ENCODE measurements at places on chromosomes 6 and 20.

DNA sequence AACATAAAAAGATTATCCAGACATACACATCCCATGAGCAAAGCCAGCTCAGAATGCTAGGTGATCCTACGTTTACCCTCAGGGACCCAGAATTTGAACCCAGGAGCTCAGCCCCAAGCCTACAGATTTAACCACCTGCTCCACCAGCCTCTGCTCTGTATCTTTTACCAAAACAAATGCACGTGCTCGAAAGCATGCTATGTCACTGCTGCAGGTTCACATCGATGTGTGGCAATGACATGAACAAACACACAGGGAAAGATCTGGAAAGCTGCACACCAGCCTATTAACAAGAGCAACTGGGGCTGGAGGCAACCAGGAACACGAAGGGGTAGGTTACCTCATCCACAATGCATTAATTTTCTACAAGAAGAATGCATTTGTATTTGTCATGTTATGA, 32.1 kb downstream of the PREX1 start:
- no peak for DNase-seq

GRCh38 chr20:35151736-35152135, 4.6 kb upstream of the EDEM2 start:
- no peak for DNase-seq

- no peak for DNase-seq
Measured at GRCh38 chr6:10441004-10441654, 26.3 kb upstream of the TFAP2A start.

- no peak for DNase-seq
Measured at GRCh38 chr20:46359233-46359751, 47.1 kb downstream of the ELMO2 start.

GRCh38 chr6:15658181-15658744, 4.6 kb downstream of the DTNBP1 start:
- DNase-seq, result no peak

DNA sequence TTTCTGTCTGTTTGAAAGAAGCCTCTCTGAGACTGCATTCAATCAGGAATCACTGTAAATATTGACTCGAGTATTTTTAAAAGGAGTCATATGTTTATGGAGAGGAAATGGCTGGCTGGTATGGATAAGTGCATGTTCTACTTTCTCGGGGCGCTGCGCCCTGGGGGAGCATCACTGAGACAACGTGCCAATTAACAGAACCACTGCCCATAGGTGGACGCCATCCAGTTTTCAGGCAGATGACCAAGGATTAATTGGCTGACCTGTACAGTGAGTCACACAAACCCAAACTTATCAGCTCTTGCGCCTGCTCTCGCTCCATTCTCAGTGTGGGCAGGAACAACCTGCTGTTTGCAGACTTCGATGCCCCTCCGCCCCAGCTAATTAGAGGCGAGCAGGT, 571.2 kb downstream of the QKI start:
- DNase-seq, result no peak

GRCh38 chr6:148885136-148885865, 138.5 kb downstream of the UST start:
- no peak for DNase-seq

GRCh38 chr6:127343809-127344659, 625 bp upstream of the ECHDC1 start:
- no peak for DNase-seq

- no peak for DNase-seq
Measured at GRCh38 chr6:83958241-83958685, 75.3 kb upstream of the MRAP2 start.

GRCh38 chr6:33971580-33971979, 167.8 kb upstream of the MLN start:
- no peak for DNase-seq

DNA sequence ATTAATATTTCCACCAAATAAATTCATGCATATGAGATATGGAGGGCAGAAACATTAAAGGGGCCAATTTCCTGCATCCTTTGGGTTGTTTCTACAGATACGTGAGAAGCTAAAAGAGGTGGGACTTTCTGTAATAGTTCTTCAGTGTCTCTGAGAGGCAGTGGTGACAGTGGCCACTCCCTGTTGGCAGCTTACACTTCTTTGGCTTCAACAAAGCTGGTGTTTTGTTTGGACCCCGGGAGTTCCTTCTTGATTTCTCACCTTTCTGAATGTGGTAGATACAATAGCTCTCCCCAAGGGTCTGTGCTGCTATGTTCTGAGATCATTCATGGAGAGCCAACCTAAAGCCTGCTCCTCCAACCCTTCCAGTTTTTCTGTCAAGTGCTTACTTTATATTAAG, 7.8 kb downstream of the PLCB1 start:
- no peak for DNase-seq

DNA sequence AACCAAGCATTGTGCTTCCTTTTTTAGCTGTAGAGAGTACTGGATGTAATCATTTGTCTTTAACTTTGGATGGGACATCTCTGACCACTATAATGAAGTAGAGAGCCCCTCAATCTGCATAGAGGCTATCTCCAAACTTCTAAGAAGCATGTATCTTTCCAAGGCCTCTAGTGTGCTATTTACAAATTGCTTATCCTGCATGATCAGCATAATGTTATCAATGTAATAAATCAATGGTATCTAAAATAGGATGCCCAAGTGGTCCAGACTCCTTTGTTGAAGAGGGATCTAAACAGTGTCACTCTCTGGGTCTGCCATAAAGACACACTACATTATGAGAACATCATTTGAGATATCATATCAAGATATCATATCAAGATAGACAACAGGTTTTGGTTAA, 6.7 kb downstream of the TAAR9 start:
- no peak for DNase-seq

DNA sequence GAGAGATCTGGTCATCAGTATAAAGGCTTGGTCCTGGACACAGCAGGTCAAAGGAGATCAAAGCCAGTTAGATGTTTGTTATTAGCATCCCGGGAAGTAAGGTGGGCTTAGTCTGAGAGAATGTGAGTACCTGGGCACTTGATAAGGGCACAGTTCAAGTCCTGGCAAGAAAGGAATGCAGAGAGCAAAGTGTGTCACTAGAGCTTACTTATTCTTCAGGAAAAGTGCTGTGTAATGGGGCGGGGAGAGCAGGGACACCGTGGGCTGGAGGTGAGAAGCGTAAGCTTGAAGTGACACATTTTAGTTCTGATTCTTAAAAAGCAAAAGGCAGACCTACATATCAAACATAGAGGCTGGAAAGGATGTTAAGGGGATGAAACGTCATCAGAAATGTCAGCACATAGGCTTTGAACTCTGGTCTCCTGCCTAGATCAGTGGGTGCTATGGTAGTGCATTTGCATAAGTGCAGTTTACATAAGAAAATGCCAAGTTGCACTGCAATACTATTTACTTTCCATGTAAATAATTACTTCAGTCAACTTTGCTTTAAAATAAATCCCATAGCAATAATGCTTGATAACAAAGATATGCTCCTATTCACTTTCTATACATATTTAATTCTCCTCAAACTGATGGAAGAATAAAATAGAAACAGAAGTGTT, 2.6 kb downstream of the SAMD5 start:
- DNase-seq, result no peak

DNA sequence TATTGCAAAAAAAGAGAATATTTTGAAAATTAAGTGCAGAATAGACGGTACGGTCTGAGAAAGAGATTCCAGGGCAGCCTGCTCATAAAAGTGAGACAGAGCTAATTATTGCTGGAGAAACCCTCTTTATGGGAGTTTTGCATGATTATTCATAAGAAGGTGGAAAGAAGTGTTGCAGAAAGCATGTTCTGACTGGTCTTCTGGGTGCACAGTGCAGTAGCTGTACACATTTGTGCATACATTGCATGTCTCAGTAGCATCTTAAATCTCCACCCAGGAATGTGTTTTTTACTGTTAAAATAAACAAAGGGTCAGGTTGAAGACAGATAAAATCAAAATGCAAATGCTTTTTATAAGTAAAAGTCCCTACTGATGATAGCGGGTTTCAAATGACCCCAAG, 1813.6 kb upstream of the DEFB115 start:
- no peak for DNase-seq

DNA sequence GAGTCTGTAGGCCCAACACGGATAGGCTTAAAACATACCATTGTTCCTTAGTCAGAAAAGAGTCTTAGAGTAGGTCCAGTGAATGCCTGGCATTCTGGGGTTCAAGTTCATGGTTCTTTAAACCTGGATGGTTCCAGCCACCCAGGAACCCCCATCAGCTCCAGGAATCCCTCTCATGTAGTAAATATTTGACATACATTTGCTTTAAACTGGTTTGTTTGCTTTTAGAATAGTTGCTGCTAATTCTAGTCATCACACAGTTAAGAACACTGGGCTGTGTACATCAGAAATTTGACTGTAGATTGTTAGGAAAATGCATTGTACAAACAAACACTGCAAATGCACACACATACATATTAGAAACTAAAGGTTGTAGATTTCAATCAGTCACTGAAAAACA, 30.6 kb upstream of the PBOV1 start:
- DNase-seq, result no peak

- no peak for DNase-seq
Measured at GRCh38 chr6:22829070-22829469, 259.7 kb downstream of the HDGFL1 start.

GRCh38 chr6:44064089-44064947, 62.9 kb downstream of the MRPL14 start:
- no peak for DNase-seq

GRCh38 chr6:121351916-121352315, 17.6 kb upstream of the TBC1D32 start:
- no peak for DNase-seq

DNA sequence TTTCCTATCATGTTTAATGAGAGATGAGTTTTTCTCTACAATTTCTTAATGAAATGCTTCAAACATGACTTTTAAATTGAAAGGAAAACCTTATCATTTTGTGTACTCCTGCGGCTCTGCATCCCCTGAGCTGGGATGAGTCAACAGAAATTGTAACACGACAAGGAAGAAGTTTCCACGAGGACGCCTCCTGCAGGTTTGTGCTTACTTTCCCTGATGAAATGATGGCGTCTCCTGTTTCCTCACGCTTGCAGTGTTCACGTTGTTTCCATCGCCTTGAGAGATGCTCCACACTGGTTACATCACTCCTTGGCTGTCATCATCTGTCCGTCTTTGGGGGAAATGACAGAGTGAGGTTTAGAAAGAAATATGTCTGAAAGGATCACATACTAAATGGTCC, 233.7 kb upstream of the ZFP64 start:
- no peak for DNase-seq

DNA sequence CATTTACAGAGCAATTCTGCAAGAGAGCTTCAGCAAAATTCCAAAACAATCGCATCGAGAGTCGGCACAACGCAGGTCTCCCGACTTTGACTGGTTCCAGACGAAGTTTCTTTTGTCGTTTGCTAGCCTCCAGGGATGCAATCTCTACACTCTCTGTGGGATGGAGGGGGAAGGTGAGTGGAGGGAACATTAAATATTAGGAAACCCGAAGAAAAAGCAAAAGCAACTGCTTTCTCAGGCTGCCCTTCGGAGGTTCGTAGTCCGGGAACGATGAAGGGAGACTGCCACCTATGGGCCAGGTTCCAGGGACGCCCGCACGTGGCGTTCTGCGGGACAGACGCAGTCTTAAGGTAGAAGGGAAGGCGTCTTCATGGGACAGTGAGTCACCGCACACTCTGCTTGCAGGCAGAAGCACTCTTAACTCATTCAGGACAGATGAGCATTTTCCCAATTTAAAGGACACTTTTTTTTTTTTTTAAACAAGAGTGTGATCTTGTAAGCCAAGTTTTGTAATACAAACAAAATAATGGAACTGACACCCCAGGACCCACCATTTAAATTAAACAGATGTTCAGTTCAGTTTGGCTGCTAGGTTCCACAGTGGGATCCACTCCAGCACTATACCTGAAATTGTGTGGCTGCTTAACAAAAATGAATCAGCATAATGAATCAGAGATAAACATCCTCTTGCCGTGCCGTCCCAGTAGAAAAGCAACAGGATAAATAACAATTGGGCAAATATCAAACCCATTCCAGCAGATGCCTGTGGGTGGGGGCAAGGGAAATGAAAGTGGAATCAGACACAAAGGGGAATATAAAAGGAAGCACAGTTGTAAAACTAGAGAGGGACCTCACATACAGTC, 65.8 kb upstream of the ARMC2 start:
- no peak for DNase-seq

- DNase-seq, result no peak
Measured at GRCh38 chr20:44527716-44528199, 5.9 kb upstream of the SERINC3 start.

GRCh38 chr20:57329608-57330221, at the start of gene SPO11:
Gene SPO11 (plus strand): TSS chr20:57329803. CDS start chr20:57329868, 65 bp downstream.
- DNase-seq, result no peak

- DNase-seq, result no peak
Measured at GRCh38 chr6:2919401-2919800, 16.3 kb upstream of the SERPINB9 start.

GRCh38 chr20:37319151-37319671, 26.7 kb upstream of the SRC start:
- no peak for DNase-seq

- no peak for DNase-seq
Measured at GRCh38 chr20:11799281-11799684, 118.4 kb upstream of the BTBD3 start.

DNA sequence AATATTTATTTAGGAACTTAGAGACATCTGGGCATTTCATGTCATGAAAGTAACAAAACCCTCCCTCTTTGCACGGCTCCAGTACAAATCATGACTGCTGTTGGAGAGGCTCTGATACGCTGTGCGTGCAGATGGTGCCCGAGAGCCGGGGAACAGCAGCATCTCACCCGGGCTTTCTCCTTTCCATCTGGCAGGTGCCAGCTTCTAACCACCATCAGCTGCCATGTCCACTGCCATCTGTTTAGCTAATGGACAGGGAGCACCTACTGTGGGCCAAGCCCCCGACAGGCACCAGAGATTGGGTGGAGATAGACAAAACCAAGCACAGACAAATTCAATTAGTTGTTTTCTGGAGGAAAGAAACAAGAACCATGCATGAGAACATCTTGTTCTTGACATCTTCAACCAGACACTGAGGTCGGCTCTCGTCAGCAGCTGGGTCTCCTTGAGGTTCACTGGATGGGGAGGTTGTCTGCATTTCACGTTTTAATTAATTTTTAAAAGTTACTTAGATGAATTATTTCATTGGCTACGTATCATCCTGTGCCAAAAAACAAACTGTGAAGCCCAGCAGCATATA, 323.7 kb downstream of the THBS2 start:
- no peak for DNase-seq

DNA sequence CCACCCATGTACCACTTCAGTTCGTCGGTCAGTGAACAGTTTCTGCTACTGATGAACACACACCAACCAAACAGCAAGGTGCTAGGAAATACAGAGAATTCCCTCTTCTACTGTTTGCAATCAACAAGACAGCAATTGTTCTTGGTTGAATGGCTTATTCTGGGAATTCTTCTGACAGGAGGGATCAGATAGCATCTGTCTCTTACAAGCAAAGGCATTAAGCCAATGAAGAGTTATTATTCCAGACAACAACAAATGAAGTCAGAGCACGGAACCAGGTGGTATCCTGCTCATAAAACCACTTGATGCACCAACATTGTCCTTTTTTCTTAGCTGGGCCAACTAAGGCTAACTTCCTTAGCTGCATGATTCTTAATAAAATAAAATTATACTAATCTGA, 37.8 kb downstream of the PTPRK start:
- DNase-seq, result no peak
